OCI-LY7 (cell line): ENCODE measurements at places on chromosomes 6 and 20. TPM values are rescaled to one million over a fixed set of nuclear protein-coding genes. Genes with fewer than 3 reads are reported as not detected.

The CFAP206 gene
- total RNA-seq = 0.32 TPM in 1 of 2 replicates, not detected in the other

GRCh38 chr20:48094944-48095343 is 309.7 kb upstream of the SULF2 start:
- DNase-seq = no peak

The SERPINB1 gene
- 3.5 and 5.0 TPM in 2 replicates for total RNA-seq

GRCh38 chr6:125866433-125866832 is 75.7 kb downstream of the NCOA7 start:
- no peak for DNase-seq

GRCh38 chr6:22057962-22058361 is 238.9 kb downstream of the PRL start:
- DNase-seq = no peak

GRCh38 chr20:10863337-10864060 is 189.7 kb upstream of the JAG1 start:
- DNase-seq = no peak

The SAMD10 gene
- total RNA-seq = 11.9 and 13.3 TPM in 2 replicates

- DNase-seq = no peak
These were observed 122.5 kb upstream of the TIAM2 start for GRCh38 chr6:154872542-154873114.

GRCh38 chr6:151385177-151385576 is 6.2 kb downstream of the ZBTB2 start:
- DNase-seq = no peak

GRCh38 chr6:118791499-118791898 is 102.5 kb upstream of the ASF1A start:
- no peak for DNase-seq

- no peak for DNase-seq
These were observed 5.9 kb downstream of the CASS4 start for GRCh38 chr20:56417911-56418310.

- DNase-seq = no peak
These were observed 54.5 kb downstream of the ADGRG6 start for GRCh38 chr6:142356201-142356883.

- DNase-seq = no peak
These were observed 4.4 kb downstream of the AIG1 start for GRCh38 chr6:143064951-143065683.

DNA sequence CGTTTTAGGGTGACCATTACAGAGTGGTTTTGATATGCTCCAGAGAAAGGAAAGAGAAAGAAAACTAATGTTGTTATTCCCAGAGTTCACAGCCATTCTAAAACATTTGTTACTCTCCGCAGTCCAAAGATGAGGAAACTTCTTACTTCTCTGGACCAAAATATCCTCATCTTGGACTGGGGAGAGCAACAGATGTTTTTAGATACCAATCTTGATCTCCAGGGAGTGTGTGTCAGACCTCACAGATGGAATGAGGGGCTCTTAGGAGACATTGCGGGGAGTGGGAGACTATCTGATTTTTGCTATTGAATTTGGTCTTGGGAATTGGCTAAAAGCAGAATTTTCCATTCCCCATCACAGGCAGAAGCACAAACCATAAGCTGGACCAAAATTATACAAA is 110.8 kb downstream of the TNFAIP3 start:
- no peak for DNase-seq

DNA sequence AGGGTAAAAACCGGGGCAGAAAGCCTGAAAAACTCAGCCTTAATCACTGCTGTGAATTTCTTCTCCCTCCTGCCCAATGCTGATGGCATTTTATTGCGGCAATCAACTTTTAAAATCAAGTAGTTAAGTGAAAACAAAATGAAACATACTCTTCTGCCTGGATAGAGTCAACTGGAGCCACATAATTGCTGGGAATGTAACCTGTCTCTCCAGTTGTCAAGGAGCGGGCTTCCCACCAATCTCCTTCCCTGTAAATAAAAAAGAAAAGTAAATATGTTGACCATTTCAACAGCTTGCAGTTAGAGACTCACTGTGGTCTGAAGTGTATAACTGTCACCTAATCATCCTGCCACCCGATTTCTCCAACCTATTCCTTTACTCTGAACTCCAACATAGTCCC is 102.1 kb upstream of the TRAF3IP2 start:
- DNase-seq = no peak

The SH3BGRL2 gene
- 0.09 and 0.25 TPM in 2 replicates for total RNA-seq

The DLK2 gene
- not detected in 2 replicates for total RNA-seq

DNA sequence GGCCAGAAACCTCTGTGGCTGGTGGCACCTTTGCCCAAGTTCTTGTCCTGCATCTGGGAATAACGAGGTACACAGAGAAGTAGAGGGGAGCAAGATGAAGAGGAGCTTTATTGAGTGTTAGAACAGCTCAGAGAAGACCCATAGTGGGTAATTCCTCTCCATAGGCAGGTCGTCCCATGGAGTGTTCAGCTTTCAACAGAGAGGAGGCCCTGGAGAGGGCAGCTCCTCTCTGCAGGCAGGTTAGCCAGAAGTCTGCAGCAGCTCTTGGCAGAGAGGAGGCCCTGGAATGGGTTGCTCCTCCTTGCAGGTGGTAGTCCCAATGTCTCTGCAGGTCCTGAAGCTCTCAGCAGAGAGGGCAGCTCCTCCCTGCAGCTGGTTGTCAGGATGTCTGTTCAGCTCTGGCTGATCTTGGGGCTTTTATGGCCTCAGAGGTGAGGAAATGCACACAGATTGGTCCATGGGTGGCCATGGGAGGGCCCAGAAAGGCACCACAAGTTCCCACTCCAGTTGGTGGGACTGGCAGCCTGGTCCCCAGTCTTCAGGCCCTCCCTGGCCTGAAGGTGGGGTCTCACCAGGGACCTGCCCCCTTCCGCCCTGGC is 89.0 kb downstream of the IPCEF1 start:
- no peak for DNase-seq

The SLC13A3 gene
- not detected in 2 replicates for total RNA-seq

The SASH1 gene
- not detected in 2 replicates for total RNA-seq

- DNase-seq = no peak
These were observed 27.4 kb downstream of the COL11A2 start for GRCh38 chr6:33164665-33165373.

The PGC gene
- not detected in 2 replicates for total RNA-seq

GRCh38 chr6:155399062-155399744 is 56.4 kb downstream of the NOX3 start:
- DNase-seq = no peak

The PCK1 gene
- total RNA-seq = 13.0 and 13.4 TPM in 2 replicates

The PPIL1 gene
- total RNA-seq = 35.6 and 40.0 TPM in 2 replicates

The SLC29A1 gene
- total RNA-seq = 54.1 and 64.6 TPM in 2 replicates

DNA sequence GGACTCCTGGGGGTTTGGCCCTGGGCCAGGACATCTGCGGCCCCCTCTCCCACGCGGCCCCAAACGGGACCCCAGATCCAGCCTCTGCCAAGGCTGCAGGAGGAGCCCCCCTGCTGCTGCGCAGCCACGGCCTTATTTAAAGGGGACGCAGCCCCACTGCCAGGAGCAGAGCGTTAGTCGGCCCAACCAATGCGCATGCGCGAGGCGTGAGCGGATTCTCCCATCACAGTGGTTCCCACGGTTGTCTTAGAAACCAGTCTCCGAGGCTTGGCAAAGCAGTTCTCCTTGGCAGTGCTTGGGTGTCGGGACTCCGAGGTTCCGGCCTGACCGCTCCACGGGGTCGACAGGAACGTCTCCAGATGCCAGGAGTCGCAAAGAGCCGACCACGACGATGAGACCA is 288.3 kb upstream of the ZNF337 start:
- no peak for DNase-seq

GRCh38 chr20:11108102-11108810 is 434.5 kb upstream of the JAG1 start:
- no peak for DNase-seq

The EIF2S2 gene
- total RNA-seq = 130 and 140 TPM in 2 replicates

DNA sequence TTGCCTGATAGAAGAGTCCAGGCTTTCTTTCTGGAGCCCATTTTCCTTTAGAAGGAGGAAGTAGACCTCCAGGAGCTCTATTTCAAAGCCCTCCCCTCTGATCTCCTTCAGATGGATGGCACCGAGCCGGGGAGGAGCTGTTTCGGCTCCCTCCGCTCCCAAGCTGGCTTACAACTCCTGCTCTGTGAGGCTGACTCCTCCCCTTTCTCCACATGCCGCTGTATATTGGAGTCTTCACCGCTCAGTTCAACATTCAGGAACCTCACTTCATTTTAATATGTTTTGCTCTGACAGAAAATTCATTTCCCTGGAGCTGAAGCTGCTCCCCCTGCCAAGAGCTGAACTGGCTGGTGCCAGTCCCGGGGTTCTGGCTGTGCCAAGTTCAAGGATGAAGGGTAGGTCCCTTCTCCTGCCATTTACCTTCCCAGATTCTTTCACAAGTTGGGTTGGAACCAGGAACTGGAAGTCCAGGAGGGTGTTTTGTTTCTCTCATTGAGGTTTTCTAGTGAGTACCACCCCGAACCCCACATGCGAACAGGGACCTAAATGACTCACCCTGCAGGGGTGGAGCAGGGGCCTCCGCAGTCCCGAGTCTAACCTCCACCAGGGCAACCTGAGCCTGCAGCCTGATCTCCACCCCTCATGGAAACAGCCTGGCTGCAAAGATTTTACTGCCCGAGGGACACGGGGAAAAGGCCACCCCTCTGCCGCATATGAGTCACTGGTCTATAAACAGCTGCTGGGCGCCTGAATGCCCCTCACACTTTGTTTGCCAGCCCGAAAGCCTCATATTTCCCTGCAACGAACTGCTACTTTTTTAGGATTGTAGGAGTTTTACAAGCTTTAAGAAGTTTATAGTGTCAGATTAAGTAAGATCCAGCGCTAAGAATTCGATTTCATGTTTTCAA is 68.6 kb upstream of the FOXA2 start:
- DNase-seq = no peak

DNA sequence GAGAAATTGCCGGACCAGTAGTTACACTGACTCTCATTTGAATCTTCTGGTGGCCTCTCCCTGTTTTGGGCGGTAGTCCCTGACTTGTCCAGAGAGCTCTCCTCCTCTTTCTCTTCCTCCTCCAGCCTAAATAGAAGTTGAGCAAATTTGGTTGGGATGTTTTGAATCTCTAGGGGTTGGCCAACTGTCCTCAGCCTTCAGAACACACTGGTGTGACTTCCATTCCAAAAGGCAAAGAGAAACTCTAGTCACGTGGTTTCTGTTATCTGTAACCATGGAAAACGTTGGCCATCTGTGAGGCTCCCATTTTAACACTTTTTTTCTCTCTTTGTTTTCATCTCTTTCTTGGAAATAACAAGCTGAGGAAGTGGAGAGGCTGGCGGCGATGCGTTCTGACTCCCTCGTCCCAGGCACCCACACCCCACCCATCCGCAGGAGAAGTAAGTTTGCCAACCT is 275.3 kb downstream of the TBC1D7 start:
- no peak for DNase-seq

DNA sequence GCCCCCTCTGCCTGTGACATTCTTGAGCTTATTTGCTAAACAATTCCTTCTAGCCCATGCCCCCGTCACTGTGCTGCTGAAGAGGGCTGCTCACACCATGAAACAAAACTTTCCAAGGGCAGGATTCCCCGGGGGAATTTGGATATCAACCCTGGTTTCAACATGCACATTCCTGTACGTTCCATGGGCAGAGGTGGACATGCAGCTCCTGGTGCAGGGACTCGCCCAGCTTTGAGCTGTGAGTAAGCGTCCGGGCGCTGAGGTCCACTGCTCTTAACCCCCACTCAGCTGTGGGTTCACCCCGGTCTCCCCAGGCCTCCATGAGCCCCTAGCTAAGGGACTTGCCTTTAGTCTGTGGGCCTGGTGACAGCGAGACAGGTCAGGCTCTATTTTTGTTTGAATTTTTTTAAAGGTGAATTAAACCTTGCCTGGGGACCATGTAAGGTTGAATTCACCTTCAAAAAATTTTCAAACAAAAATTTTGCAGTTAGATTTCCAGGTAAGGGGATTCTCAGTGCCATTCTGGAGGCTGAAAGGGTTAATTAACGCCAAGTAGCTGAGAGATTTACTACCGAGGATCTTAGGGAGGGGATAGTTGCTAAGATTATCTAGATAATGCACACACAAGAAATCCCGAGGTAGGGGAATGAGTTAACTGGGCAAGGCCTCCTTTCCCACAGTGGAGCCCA is 70.3 kb upstream of the SLC22A23 start:
- no peak for DNase-seq

The LY6G6F gene
- not detected in 2 replicates for total RNA-seq

The PPP1R16B gene
- total RNA-seq = 41.3 and 45.4 TPM in 2 replicates

- DNase-seq = no peak
These were observed 39.9 kb downstream of the EDN3 start for GRCh38 chr20:59340201-59340885.

The KIF13A gene
- 0.30 TPM in 1 of 2 replicates, not detected in the other for total RNA-seq

The LIME1 gene
- 67.9 and 75.6 TPM in 2 replicates for total RNA-seq

The SAPCD1 gene
- 53.5 and 66.8 TPM in 2 replicates for total RNA-seq

DNA sequence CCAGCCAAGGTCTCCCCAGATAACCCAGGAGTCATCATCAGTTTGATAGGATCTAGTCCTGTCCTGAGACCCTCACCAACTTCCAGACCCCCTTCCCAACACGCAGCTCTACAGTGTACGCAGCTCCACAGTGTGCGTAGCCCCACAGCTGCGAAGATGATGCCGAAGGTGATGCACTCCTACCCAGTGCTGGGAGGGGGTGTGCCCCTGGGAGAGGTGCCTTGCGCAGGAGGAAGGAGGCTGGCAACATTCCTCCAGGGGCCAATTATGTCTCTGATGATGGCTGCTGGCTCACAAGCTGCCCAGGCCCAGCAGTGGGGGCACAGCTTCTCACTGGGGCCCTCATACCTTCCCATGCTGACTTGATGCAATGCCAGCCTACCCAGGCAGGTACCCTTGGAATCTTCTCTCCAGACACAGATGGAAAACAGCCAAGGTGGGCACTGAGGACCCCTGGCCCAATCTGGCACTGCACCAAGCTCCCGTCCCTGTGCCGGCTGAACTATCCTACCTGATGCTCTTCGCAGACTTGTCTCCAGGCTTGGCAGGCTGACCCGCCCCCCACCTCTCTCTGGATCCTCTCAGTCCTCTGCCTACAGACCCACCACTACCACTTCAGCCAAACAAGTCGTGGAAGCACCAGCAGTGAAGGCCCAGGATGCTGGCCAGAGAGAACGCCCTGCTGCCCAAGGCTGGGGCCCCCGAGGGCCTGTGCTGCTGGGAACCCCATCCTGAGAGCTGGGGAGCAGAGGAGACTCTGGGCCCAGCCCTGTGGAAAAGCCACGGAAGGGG is 1.4 kb downstream of the ZNF512B start:
- no peak for DNase-seq

DNA sequence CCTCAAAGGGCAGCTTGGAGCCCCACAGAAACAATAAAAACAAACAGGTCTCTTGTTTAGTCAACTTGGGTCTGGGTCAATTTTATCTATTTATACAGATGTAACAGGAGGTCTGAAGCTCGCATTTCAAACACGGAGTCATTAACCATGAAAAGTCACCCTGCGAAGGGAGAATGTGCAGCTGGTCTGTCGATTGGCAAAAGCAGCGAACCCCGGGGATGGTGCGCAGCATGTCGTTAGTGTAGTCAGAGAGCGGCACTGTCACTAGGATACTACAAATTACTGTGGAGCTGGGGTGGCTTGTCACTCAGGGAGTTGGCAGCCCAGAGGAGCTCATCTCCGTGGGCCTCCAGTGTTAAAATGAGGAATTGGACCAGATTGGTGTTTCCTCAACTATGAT is 190.4 kb upstream of the ARG1 start:
- DNase-seq = no peak

- DNase-seq = no peak
These were observed 20.4 kb upstream of the RAB23 start for GRCh38 chr6:57242505-57242904.
